CD4-positive, alpha-beta T cell treated with Interleukin-6 at 100 ng/mL for 8 hours (primary cell): ENCODE measurements at places on chromosomes 6 and 20.

- DNase-seq = no peak
Measured at GRCh38 chr20:59718071-59718470, 113.7 kb downstream of the PHACTR3 start.

DNA sequence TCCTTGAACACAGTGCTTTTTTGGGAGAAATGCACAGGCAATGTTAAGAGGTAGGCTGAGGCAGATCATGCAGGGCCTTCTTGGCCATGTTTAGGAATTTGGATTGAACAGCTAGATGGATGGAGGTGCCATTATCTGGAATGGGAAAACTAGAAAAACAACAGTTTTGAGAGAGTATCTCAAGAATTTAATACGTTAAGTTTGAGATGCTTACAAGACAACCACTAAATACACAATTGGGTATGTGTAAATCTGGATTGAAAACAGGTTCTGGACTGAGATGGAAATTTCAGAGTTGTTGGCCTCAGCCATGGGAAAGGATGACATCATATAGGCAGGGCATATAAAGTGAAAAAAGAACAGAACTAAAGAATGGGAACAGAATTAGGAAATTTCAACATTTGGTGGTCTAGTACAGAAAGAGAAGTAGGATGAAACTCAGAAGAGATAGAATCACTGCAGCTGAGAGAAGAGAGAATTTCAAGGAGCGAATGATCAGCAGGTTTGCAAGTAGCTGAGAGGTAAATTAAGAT is 37.1 kb downstream of the NCOA7 start:
- no peak for DNase-seq

- DNase-seq = no peak
Measured at GRCh38 chr6:30067460-30068139, 602 bp downstream of the PPP1R11 start.

DNA sequence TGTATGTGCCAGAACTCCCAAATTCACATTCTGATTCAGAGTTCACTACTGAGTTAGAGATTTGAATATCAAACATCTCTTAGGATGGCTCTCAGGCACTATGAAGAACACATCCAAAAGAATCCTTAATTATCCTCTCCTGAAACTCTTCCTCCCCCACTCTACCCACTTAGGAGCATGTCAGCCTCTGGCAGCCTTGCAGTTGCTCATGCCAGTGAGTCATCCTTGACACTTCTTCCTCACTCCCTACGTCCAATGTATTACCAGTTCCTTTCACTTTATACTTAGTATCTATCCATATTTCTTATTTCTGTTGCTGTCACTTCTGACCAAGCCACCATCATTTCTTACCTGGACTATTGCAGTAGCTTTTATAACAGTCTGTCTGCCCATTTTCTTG is 192.0 kb upstream of the IMPG1 start:
- no peak for DNase-seq

DNA sequence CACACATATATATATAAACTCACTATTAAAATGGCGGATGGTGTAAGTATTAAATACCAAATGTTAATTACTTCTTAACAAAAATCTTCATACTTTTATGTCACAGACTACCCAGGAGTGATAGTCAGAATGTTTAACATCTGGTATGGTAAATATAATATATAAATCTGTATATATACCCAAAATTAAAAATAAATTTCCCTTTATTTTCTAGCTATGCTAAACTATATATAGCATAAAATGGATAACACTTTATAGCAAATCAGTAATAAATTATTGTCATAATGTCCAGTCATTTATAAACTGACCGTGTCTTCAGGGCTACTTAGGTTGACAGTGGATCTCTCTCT is 37.1 kb downstream of the GSTA2 start:
- DNase-seq = no peak

- no peak for DNase-seq
Measured at GRCh38 chr20:53958260-53958659, 112.1 kb downstream of the BCAS1 start.

GRCh38 chr6:144834426-144835038 is 549.4 kb downstream of the UTRN start:
- DNase-seq = no peak

DNA sequence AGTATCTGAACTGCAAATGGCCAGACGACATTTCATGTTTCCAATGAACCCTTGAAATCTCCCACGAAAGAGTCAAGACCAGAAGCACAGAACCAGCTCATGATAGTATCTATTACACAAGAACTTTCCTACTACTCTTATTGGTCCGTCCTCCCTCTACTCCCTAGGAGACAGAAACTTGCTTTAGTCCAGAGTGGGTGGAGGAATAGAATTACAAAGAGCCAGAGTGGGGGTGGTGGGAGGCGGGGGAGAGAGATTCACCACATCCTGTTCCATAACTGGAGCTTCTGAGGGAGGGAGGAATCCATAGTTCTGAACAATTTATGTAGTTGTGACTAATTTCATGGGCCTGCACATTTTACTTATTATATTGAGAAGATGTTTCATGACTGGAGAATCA is 18.5 kb upstream of the WFDC10A start:
- no peak for DNase-seq

DNA sequence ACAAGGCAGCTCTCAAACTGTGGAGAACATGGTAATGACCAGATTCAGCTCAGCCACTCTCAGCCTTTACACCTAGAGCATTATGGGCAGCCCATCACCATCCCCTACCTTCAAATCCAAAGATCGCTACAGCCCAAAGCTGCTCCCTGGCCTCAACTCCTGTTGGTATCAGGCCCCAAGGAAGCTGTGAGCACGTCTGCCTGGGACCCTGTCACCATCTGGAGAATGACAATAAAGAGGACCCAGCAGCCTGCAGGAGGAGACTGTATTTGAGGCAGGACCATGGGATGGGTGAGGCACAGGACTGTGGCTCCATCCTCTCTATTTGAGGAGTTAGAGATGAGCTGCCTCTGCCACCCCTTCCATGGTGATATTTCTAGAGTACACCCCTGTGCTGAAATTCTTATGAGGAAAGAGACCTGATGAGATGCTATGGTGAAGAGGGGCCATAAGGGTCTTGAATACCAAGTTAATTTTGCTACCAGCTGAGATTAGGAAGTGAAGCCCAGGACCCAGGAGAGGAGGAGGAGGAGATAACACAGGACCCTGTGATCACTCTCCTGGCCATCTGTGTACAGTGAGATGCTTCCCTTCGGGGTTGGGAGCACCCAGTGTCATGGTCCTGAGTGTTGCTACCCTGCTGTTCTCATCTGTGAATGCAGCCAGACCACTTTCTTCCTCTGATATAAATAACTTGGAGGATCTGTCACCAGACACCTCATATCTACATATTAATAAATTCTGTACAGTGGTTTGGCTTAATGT is 19.6 kb upstream of the MICB start:
- DNase-seq = no peak

DNA sequence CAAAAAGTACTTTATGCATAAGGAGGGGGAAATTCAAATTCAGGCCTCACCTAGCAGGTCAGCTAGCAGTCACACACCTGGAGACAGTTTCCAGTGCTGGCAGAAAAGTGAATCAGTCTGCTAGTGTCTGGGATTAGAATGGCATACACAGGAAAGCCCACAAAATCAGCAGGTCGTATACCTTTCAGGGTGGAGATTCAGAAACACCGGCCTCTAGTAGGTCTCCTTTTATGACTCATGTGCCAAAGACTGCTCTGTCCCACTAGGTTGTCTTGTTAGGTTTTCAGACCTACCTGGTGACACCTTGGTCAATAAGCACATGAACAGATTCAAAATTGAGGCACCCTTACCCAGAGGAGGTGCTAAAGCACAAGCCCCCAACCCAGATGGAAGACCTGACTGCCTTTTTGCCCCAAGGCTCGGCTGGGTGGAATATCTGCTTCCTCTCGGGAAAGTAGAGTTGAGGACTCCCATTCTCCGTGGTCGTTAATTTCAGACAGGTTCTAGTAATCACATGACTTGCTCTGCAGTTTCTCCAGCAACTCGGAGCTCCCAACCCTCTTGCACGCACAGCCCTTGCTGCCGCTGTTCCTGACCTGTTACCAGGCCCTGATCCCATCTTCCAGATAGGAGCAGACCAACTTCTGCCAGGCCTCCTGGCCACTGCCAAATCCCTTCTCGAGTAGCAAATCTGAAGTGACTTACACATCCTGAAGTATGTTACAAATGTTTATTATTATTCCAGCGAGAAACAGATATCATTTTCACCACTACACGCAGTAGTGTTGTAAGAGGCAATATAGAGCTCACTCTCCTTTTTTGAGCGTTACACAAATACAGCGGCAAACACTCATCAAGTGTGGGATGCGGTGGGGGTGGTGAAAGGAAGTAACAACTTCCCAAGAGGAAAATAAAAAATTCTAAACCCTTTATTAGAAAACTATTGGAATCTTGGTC is 46.6 kb downstream of the AGPAT4 start:
- DNase-seq = no peak

GRCh38 chr6:1627827-1628560 is 18.3 kb downstream of the FOXC1 start:
- DNase-seq = no peak

DNA sequence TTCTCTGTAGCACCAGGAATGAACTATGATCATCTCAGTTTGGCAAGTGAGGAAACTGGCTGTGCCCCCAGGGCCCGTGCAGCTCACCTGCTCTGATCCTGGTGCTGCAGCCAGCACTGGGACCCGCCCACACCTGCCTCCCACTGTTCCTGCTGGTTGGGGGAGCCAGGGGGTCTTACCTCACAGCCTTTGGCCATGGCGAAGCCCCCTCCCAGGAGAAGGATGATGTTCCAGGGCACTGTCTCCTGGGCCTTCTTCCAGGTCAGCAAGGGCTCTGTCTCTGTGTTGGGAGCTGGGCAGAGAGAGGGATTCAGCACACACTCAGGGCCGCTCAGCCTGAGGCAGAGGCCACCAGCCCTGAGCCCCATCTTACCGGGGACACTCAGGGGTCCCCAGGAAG is 24.9 kb upstream of the OCSTAMP start:
- no peak for DNase-seq

- DNase-seq = no peak
Measured at GRCh38 chr6:144029452-144029851, 21.4 kb upstream of the PLAGL1 start.

DNA sequence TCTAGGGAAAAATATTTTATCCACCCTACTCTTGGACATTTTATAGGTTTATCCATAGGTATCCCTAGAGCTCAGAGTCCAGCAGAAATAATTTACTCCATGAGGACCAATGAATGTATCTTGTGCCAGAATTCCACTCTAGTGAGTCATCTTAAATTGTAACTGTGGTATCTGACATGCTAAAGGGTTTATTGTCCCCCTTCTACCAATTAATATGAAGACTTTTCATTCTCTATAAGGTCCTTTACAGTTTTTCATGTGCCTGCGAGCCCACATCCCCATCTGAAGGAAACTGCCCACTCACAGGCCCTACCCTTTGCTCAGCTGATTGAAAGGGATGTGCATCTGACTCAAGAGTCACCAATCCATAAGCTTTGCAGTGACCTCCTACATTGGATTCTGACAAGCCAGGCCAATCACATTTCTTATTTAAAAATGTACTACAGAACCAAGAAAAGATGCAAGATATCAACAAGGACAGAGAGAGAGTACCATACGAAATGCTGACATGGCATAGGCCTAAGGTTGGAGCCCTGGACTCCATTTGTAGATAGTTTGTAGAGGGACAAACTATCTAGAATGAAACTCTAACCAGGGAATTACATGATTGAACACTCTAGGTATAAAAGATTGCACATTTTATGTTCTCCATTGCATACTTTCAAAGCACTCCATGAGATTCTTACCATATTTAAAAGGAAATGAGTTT is 93.4 kb upstream of the DEFB112 start:
- no peak for DNase-seq

DNA sequence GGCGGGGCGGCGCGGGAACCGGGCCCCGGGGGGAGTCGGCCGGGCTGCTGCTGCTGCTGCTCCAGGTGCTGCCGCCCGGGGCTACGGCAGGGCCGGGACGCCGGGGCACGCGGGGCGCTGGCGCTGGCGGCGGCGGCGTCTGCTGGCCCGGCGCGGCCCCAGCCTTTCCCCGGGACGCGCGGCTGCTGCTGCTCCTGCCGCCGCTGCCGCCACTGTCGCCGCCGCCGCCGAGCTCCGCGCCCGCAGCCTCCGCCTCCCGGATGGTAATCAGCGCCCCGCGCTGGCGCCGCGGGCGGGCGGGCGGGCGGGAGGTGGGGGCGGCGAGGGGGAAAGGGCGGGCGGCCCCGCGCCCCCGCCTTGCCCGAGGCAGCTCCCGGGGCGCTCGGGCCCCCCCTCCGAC is 306 bp downstream of the EBF4 start:
- no peak for DNase-seq

DNA sequence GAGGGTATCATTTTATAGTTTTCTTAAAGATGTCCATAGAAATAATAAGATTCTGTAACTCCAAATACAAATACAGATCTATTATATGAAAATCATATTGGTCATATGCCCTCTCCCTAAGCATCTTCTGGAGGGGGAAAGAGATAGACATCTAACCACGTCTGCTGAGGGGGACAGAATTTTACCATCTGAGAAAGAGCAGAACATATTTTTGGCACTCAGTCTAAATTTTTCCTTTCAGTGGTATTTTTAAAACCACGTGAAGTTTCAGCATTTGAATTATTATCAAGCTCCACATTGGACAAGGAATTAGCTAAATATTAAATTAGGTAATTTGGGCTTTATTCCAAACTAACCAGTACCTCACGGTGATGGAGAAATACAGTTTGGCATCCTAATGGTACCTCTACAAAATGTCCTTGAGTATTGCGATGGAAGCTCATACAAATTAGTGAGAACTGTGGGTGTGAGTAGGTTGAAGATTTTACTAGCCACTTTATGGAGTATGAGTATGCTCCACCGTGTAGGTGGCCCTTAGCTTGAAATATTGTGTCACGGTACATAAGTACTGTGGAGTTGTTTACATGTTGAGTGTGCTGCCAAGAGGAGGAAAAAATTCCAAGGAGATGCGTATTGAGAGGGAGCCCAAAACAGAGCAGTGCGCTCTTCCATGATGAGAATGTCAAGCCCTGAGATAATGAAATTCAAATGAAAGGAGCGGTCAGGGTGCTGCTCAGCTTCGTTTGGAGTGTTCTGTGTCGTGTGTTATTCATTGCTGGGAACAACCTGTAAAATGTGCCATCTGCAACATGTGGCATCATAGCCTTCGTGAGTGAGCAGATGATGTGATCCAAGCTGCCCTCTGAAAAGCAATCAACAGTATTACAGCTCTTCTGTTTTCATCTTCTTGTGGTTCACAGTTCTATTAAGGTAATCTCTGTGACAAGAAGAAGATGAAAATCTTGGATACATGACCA is 48.4 kb upstream of the PHACTR2 start:
- DNase-seq = no peak

DNA sequence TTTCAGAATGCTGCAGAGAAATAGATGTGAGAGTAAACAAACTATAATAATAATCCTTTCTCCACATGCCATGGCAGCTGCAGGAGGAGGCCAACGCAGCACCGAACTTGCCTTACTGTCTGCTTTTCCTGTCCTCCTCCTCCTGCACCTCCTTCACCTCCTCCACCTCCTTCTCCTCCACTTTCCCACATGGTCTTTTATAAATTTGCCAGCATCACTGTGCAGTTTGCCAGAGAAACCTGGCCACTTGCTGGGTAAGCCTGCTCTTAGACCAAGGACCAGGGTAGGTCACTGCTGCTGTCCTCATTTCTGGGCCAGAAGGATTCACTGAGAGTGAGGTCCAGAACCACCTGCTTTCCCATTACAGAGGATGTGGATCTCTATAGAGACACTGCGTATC is 8.7 kb downstream of the SGK1 start:
- no peak for DNase-seq

GRCh38 chr6:42522942-42523814 is 40.7 kb upstream of the UBR2 start:
- no peak for DNase-seq

GRCh38 chr6:35089935-35090505 is 51.1 kb downstream of the TCP11 start:
- DNase-seq = no peak
